Stimulated activated CD4-positive, alpha-beta T cell treated with anti-CD3 and anti-CD28 coated beads, Interleukin-1b, Interleukin-23, amount 100 ng/mL, for 4 hours (primary cell): ENCODE measurements at places on chromosomes 4 and X.

GRCh38 chr4:1647432-1647831 lies 36.7 kb downstream of the FAM53A start:
- DNase-seq: no peak

DNA sequence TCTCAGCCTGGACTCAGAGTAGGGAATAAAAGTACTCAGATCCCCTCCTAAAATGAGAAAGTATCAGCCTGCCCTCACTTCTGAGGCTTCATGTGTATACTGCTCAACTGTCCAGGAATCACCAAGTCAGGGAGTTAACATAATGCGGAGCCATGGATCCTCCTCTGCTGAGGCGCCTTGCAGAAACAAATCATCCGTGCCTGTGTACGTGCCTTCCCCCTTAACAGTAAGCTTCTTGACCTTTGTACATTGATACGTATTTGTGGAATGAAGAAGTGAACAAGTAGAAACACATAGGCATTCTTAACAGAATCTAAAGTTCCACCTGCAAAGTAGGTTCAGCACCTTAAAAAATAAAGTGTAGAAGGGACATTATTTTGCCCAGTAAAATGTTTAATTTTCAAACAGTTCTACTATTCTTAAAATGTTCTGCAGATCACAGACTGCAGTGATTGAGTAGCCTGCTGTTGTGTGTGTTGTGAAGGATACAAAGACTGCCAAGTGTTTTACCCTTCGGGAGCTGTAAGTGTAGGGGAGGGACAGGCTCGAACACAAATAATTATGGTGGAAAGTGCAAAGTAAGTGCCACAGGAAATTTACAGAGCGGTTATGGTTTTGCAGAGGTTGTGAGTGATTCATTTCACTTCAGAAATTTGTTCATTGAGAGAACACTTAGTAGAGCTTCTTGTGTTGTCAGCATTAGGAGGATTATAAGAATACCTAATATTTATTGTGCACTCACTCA lies 61.9 kb downstream of the ARHGAP10 start:
- no peak for DNase-seq

DNA sequence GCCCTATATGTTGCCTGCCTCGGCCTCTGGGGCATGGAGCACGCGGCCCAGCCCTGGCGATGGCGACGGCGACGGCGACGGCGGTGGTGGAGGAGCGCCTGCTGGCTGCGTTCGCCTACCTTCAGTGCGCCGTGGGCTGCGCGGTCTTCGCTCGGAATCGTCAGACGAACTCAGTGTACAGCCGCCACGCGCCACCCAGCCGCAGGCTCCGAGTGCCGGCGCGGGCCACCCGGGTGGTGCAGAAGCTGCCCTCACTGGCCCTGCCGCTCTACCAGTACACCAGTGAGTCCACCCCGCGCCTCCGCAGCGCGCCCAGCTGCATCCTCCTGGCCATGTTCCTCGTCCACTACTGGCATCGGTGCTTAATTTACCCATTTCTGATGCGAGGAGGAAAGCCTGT lies 83.7 kb upstream of the F9 start:
- no peak for DNase-seq

DNA sequence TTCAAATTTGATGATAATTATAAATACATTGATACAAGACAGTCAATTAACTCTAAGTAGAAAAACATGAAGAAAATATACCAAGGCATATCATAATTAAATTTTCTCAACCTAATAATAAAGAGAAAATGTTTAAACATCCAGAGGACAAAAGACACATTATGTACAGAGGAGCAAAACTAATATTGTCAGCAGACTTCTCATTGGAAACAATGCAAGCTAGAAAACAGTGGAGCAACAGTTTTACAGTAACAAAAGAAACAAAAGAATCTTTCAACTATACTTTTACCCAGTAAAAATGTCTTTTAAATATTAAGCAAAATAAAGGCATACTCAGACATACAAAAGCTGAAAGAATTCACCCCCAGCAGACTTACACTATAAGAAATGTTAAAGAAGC lies 238.0 kb downstream of the TMA16 start:
- DNase-seq: no peak

DNA sequence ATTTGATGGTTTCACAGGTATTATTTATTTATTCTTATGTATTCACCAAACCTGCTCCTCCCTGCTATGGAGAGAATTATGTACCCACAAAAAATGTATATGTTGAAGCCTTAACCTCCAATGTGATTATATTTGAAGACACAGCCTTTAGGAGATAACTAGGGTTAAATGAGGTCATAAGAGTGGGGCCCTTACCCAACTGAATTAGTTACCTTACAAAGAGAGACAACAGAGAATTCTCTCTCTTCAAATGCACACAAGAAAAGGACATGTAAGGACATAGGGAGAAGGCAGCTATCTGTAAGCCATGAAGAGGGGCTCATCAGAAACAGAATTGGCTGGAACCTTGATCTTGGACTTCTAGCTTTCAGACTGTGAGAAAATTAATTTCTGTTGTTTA lies 44.0 kb downstream of the ZGRF1 start:
- DNase-seq: no peak

GRCh38 chrX:150268839-150269355 lies 94.2 kb upstream of the MAMLD1 start:
- no peak for DNase-seq

DNA sequence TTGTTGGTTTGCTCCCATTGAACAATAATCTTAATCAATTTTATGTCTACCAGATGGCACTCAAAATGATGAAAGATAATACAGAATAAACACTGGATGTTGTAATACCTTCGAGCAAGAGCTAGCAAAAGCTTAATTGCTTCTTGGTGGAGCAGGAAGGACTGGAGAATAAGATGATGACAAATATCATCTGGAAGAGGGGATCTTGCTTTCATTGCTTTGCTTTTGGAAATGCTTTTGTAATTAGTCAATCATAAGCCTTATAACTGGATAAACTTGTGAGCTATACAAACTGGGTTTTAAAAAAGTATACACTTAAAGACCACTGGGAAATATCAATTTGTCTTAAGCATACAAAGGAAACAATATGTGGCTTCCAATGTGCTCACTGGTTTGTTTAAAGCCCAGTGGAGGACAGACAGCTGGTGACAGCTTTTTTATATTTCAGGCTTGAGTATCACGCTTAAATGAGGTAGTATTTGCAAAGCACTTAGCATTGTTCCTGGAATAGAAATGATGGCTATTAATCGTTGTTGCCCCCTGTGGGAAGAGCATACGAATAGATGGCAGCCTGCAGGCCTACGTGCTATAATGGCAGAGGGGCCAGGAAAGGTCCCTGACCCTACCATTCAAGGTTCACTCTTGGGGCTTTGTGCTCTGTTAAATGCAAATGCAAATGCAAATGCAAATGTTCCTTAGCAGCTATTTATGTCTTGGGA lies 61.2 kb downstream of the TMEM150C start:
- DNase-seq: no peak

DNA sequence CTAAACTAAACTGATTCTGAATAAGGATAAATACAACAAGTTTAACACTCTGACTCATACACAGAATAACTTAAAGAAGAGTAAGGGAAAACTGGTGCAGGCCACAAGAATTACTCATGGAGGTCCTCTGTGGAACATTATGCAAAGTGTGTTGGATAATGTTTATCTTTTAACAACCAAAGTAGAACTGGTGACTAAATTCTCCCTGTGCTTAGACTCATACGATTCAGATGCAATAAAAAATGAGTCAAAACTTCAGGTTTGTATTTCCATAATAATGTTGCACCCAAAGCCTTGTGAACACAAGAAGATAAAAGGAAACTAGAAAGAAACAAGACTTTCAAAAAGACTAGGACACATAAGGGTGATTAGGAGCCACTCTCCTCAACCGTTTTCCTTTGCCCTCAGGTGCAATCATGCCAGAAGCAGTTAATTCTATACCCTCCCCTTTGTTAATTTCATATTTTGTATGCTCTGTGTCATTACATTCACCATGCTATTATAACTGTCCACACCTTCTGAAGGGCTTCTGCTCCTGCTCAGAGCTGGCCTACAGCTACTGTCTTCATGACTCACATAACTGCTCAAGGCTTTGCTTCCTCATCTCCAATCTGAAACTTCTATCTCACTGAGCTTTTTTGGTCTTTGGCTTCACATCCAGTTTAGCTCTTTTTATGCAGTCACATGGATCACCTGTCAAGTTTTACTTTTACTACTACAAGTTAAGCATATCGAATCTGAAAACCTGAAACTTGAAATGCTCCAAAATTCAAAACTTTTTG lies 60.2 kb downstream of the KCNIP4 start:
- DNase-seq: no peak

DNA sequence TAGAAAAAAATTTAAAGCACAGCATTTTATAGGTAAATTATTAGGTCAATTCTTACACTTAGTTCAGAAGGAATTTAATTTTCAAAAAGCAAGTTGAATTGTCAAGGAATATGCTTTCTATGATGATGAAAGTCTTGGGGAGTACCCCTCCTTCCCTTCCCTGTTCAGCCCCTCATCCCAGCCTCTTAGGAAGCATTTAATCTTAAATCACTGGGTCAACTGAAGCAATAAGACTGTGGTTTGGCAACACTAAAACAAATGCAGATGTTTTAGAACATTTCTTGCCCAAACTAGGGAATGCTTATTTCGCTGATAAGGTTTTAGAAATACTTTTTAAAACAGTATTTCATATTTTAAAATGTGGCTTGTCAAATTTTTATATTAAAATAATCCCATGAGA lies 19.1 kb upstream of the ARSJ start:
- no peak for DNase-seq

GRCh38 chrX:48793935-48794334 lies 7.5 kb downstream of the GATA1 start:
- no peak for DNase-seq

DNA sequence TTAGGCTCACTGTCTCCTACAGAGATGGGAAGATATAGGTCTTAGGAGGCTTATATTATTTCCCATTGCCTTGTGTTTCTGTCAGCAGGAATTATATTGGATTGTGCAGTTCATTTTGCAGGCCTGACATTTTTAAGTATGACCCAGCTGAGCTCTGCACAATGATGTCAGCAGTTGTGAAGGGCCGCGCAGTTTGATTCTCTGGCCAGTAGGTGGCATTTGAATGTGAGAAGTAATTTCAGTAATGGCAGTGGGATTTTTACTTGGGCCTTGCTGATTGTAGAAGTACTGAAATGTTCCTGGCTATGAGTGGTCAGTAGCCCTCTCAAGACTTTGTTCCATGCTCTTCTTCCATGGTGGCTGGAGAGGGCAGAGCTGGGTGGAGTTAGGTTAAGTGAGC lies 247.2 kb upstream of the MTMR8 start:
- DNase-seq: no peak

- no peak for DNase-seq
Measured at GRCh38 chr4:136637071-136637777, 895.1 kb downstream of the PCDH18 start.

- no peak for DNase-seq
Measured at GRCh38 chr4:28177641-28178040, 1317.0 kb downstream of the STIM2 start.

DNA sequence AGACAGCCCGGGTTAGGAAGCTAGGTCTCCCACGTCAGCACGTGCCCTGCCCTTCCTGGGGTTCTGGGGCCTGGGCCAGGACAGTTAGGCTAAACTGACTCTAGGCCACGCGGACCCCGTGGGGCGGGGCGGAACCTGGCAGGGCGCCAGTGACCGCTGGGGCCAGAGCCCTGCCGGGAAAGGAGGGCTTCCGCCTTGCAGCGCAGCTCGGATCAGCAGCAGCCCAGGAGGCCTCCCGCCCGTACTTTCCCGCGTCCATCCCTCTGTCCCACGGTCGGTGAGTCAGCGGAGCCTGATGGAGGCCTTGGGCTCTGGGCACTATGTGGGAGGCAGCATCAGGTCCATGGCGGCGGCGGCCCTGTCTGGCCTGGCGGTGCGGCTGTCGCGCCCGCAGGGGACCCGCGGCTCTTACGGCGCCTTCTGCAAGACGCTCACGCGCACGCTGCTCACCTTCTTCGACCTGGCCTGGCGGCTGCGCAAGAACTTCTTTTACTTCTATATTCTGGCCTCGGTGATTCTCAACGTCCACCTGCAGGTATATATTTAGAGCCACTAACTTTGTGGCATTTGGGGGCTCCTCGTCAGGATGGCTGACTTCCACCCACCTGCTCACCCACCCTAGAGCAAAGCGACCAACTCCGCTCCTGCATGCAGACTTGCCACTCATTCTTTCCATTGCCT lies at the start of gene SMIM10:
Gene SMIM10, plus strand, starts transcription at position 191 of the 681 bp plus-strand sequence. Its CDS starts 105 bp downstream, at position 296.
- DNase-seq: peak; percentile 3

DNA sequence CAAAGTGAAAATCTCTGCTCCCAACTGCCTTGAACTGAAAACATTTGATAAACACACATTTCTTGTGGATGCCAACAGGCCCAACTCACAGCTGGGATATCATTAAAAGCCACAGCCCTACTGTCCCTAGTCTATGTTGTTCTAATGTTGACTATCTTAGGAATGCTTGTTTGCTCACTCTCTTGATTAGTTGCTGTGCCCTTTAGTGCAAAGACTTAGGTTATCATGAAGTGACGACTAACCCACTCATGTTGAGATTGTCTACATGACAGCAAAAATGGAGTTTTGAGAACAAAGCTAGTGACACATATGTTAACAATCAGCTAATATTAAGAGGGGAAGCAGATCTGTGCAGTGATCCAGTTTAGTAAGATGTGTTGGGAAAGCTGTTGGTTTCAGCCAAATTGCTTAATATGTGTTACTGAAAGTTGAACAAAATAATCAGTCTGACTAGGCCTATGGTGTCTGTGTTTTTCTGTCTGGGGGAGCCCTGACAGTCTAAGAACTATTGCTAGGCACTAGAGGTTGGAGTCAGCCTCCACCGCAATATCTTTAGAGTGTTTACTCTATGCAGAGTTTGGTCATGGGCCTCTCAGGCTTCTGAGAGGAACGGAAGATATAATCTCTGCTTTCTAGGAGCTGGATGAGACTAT lies 125.5 kb downstream of the ATG4A start:
- DNase-seq: no peak

DNA sequence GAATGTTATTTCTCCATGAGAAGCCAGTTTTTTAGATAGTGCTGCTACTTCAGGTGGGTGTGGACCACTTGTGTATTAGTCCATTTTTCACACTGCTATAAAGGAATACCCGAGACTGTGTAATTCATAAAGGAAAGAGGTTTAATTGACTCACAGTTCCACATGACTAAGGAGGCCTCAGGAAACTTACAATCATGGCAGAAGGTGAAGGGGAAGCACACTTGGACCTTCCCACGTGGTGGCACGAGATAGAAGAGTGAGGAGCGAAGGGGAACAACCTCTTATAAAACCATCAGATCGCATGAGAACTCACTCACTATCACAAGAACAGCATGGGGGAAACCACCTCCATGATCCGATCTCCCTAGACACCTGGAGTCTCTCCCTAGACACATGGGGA lies 3.4 kb upstream of the PPID start:
- no peak for DNase-seq

- DNase-seq: no peak
Measured at GRCh38 chr4:37816006-37816405, 10.5 kb upstream of the PGM2 start.

DNA sequence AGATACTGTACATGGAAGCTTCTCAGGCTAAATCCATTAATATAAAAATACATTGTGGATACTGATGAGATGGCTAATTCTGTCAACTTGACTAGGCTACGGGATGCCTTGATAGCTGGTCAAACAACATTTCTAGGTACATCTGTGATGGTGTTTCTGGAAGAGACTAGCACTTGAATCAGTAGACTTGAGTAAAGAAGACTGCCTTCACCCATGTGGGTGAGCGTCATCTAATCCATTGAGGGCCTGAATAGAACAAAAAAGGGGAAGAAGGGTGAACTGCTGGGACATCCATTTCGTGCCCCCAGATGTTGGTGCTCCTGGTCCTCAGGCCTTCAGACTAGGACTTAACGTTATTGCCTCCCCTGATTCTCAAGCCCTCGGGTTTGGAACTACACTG lies 3.7 kb upstream of the SRP72 start:
- DNase-seq: no peak

GRCh38 chr4:2226261-2226660 lies 15.7 kb downstream of the HAUS3 start:
- no peak for DNase-seq
